ENCODE measurements at places on chromosomes 1 and 21. TPM values are rescaled to one million over a fixed set of nuclear protein-coding genes. Genes with fewer than 3 reads are reported as not detected.

Gene DIO1
- not detected for total RNA-seq

Gene FCRL6
- 13.2 TPM for total RNA-seq

Gene GIPC2
- total RNA-seq, result 62.5 TPM

Gene NKAIN1
- total RNA-seq, result not detected

Gene TLCD4
- 18.9 TPM for total RNA-seq

Gene PDE9A
- 92.4 TPM for total RNA-seq

Gene IL20
- total RNA-seq, result not detected

Gene KRTAP7-1
- not detected for total RNA-seq

Gene SNX7
- total RNA-seq, result 26.4 TPM
